ENCODE measurements at places on chromosomes 12 and 14.
A peak's percentile ranks its signal among the peaks of the same experiment; 100 is the strongest.

DNA sequence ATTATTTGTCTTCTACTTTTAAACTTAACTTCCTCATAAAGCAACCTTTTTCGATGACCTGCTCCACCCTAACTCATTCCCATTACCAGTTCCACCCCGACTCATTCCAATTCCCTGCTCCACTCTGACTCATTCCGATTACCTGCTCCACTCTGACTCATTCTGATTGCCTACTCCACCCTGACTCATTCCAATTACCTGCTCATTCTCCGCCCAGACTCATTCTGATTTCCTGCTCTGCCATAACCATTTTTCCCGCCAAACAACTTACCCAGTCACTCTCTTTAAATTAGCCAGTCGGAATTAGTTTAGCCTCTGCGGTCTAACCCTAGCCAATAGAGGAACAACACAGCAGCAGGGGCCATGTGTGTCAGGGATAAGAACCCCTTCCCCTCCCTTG, 249.1 kb downstream of the DPY19L2 start:
- no peak for DNase-seq

DNA sequence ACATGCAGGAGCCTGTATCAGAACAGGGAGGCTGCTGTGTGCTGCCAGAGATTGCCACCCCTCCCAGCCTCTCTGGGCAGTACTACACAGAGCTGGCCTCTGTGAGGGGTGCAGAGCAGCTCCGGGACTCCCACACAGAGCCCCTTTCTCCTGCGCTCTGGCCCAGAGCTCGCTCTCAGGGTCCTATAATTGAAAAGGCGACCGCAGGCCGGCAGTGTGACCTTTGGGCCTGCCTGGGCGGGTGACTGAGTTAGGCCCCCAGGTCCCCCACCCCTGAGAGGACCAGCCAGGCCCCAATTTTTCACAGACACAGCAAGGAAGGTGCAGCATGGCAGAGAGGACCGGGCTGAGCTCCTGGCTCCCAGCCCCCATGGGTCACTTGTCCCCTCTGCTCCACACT, 136.4 kb downstream of the ZFP36L1 start:
- no peak for DNase-seq

DNA sequence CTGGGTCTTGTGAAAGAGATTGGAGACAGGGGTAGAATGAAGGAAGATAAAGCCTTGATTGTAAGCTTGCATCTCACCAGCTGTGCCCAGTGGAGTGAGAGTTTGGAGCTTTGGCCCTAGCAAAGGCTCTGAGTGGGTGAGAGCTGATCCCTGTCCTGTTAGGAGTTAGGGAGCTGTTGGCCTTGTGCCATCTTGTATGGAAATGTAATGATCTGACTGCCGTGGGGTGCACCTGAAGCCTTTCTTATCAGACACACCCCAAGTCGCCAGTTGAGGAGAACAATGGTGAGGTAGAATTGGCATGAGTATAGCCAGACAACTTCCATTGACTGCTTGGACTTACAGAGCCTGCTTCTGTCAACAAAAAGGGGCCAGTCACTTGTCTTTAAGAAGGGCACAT, 130.1 kb downstream of the PRKCH start:
- no peak for DNase-seq

DNA sequence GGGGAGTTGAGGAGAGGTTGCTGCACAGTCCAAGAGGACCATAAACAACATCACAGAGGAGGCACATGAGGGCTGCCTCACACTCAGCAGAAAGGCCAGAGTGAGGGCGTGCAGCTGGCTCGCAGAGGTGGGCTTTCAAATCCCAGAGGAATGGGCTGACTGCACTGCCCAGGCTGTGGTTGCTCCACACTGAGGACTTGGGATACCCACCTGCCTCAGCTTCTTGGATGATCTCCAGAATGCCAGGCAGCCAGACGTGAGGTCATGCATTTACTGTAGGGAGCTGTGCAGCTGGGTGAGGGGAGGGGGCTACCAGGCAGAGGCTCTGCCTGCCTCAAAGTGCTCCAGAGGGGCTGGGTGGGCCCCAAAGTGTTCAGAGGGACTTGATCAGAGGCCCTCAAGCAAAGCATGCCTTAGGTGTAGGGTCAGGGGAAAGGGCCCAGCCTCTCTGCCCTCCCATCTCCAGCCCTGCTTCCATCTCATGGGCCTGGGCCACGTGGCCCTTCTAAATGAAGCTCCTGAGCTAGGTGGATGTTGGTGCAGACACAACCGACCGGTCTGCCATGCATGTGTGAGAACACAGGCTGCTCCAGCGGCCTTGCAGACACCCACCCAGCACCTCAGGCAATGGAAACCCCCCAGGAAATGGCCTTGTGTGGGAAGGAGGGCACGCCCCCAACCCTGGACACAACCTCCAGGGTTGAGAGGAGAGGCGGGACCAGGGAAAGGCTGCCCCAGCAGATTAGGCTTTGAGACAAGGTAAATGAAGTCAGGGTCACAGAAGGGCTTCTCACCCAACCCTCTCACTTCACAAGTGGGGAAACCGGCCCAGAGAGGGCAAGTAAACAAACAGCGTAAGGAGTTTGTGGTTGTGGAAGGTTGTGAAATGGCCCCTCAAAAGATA, 90.8 kb downstream of the NTF3 start:
- DNase-seq: no peak

GRCh38 chr12:95318071-95318545, 100.5 kb downstream of the VEZT start:
- no peak for DNase-seq

DNA sequence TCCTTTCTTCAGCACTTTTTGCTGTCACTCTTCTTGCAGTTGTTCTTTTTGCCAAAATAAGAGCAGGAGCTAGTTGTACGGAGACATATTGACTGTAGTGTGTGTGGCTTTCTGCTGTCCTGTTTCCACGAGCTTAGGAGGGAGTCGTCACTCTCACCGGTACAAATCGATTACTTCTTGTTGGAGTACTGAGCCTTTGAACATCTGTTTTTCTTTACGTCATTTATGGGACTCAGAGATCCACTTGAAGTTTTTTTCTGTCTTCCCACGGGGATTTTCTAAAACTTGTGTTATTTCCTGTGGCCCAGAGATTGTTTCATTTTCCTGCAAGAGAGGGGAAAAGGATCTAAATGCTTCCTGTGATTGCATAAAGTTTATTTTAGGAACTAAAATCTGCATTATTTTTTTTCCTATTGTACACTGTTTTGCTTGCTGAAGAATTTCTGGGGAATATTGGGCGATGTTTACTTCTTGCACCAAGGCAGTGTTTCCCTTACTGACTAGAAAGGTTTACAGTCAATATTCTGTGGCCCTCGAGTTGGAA, 199.8 kb upstream of the ARHGAP5 start:
- DNase-seq: no peak

- DNase-seq: no peak
Measured at GRCh38 chr14:70121521-70121920, 67.2 kb downstream of the SLC8A3 start.

DNA sequence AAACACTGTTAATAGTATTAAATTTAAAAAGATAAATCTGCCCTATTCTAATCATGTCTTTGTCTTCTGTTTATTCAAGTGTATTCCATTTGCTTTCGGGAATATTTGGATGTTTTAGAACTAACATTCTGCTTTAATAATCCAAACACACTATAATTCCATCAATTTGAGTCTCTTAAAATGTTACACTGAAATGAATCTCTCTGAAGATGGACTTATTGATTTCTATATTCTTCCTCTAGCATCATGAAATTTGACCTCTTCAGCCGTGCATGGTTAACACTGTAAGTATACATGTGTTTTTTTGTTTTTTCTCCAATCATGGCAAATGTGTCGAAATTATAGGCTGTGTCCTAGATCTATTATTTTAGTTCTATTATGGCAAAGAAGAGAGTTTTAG, 339.2 kb downstream of the ACSS3 start:
- DNase-seq: no peak

GRCh38 chr14:104049576-104050240, 35.8 kb upstream of the ASPG start:
- DNase-seq: no peak

DNA sequence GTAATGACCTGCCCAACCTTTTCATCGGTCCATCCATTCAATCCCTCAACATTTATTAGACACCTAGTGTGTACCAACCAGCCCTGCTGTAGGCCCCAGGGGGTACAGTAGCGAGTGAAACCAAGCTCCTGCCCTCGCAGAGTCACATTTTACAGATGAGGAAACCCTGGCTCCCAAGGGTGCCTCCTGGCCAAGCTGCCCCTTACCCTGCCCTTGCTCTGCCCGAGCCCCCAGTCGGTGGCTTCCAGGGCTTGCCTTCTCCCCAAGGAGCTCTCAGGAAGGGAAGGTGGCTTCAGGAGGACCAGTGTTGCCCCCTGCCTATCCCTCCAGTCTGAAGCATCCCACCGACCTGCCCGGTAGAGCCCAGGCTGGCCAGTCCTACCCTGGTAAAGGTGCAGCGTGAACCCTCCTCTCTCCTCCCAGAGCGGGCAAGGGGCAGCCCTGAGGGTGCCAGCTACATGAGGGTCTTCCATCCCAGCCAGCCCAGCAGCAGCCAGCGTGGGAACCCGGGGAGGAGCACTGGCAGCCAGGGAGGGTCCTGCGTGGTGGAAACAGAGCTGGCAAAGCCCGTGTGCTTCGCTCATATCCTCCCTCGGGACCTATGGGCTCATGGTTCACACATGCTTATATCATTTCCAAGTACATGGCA, 670 bp upstream of the BEGAIN start:
- DNase-seq: no peak

- DNase-seq: peak; percentile 43
Measured at GRCh38 chr12:1328391-1328790, 266.0 kb downstream of the FBXL14 start.

GRCh38 chr12:94679554-94680195, 29.3 kb upstream of the TMCC3 start:
- DNase-seq: no peak

GRCh38 chr12:75623631-75624154, 112.3 kb upstream of the KRR1 start:
- DNase-seq: no peak

DNA sequence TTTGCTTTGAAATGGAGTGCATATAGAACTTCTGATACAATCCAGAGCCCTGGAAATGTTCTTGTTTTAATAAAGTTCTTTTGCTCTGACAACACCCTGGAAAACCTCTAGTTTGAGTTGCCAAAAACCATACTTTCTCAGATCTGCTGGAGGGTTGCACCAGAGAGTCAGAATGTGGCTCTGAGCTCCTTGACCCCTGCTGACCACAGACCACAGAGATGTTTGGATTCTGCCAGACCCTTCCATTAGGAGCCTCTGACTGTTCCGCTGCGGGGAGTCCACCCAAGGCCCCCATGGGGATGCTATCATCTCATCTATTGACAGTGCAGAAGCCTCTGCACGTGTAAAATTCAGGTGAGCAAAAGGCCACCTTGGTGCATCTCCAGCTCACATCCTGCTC, 332.6 kb downstream of the GLT1D1 start:
- DNase-seq: no peak

DNA sequence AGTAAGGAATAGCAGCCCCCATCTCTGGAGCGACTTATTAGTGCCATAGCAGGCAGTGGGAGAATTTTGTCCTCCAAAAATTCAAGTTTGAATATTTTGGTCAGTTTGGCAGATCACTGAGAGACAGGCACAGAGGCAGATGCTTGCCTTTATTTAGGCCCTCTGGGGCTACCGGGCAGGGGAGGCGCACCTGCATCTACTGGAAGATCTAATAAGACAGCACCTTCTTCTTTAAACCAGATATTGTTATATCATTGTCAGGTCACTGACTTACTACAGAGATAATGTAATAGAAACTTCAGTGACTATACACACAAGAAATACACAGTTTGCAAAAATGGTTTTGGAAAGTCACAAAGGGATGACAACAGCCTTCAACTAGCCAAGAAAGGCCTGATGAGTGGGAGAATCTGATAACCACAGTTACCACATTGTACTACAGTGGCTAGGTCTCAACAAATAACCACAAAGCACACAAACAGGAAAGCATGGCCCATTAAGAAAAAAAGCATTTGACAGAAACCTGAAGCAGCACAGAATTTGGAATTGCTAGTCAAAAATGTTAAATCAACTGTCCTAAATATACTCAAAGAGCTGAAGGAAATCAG, 56.8 kb downstream of the CDK17 start:
- no peak for DNase-seq

DNA sequence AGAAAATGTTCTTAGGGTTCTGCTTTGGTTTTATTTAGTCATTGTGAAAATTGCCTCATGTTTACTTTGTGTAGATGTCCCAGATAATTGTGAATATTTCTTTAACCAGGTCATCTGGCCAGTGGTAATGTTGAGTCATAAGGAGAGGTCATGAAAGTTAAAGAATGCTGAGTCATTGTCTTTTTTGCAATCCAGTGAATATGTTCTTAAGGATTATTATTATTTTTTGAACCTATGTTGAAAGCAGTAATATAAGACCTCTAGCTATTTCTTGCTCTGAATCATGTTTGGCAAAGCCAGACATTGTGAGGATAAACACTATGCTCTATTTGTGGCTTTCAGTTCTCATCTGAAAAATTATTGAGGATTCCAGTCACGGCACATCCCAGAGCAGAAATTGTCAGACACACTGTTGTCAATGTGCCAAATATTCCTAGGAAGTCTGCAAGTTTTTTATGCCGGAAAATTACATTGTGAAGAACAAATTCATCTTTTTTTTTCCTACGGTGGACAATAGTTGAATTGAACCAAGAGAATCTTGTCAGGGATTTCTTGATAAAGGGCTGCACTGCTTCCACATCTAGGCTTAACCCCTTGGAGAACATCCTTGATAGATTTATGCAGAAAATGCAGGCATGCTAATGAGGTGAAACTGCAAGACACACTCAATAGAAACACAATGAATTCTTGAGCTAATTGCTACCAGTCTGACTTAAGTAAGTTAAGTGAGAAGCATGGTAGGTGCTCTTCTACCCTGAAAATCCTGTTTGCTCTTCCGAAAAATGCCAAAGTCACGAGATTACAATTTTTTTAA, 369.6 kb downstream of the ATP23 start:
- no peak for DNase-seq

DNA sequence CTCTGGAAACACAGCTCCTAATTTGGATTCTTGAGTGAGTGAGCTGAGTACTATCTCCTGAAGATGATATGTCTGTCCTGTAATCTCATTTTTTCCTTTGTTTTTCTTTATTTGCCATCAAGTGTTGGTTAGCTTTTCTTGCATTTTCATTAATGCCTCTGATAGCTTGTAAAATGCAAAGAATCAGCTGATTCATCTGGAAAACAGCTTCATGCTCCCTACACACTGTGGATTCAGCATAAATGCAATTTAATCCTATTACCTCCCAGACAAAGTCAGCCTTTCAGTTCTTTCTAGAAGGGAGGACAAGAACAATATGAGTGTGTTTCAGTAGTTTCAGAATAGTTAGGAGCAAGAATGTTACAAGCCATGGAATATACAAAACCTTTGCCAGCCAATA, 79.4 kb downstream of the DACT1 start:
- no peak for DNase-seq
